ENCODE measurements at places on chromosomes 13 and 19.

GRCh38 chr13:44660050-44660449 is 83.9 kb upstream of the TSC22D1 start:
- no peak for DNase-seq

DNA sequence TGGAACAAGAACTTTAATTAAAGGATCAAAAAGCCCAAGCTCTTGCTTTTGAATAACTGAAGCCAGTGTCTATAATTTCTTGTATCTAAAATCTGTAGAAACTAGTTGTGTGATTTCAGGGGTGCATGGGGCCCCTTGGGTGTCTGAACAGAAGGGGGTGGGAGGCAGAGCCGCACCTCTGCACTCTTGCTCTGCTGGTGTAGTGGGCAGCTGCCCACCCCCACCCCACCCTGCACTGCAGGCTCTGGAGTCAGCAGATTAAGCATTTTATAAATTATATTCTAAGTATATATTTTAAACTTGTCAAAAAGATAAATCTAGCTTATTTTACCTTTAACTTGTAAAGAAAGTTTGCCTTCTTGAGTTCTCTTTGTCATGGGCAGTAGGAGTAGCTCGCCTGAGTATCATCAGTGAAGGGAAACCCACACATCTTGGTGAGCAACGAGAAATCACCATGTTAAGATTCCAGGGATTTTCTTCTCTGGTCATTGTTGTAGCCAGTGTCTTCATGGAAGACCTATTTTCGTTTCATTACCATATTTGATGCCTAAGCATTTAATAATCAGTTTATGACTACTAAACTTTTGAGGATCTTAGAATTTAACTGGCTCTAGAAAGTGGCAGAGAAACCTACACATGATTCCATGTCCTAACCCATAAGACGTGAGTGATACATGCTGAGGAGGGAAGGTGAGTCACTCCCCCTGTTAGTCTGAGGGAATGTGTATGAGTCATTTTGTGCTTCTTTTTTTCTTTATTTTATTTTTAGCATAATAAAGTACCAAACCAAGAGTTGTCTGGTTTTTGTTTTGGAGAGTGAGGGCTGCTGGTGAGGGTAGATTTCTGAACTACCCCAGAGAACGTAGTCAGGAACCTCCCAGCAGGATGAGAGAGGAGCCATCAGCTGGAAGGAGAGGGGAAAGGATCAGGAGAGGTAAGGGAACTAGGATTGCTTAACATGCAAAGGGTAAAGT is 7.7 kb downstream of the UBE2L5 start:
- no peak for DNase-seq

DNA sequence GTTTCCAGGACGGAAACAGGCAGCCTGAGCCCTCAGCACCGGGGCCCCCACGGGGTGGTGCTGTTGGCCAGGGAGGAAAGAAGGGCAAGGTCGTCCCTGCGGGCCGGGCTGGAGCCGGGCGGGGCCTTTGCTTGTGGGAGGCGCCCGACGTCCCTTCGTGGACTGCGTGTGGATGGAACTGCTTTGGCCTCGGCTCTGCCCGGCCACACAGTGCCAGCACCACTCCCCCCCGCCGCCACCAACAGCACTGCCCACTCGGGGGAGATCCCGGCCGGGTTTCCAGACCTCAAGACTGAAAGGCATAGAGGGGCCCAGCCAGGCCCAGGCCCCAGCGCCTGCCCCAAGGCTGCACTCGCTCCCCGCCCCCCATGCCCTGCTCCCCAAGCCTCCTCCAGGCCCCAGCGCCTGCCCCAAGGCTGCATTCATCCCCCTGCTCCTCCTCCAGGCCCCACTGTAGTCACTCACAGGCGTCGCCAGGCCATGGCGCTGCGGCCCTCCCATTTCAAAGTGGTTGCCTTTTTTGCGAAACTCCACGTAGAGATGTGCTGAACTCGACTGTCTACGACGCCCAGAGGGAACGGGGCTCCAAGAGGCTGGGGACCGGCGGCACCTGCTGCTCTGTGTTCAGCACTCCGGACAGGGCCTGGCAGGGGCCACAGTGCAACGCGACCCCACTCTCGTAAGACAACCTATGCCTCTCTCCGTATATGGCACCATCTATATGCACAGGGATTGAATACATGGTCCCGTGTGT is 22.5 kb downstream of the C13orf46 start:
- no peak for DNase-seq

GRCh38 chr13:34587576-34587975 is 354.5 kb upstream of the NBEA start:
- no peak for DNase-seq

DNA sequence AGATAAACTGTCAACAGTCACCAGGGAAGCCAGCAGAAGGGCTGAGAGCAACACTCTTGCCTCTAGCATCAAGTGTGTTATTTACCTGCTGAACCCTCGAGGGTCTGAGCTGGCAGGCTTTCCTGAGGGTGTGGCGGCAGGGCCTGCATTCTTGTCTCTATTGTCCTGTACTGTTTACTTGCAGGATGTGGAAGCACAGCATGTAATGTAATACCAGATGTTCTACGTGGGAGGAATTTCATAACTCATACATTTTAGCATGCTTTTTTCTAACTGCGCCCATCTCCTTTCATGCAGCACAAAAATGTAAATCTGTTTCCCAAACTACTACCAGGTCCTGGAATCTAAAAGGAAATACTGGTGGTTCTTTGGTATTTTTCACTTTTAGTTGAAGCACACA is 153.1 kb downstream of the RGCC start:
- no peak for DNase-seq

Data from MM.1S (cell line).